Renal cortex interstitium (tissue), 15 donors: ENCODE measurements at places on chromosomes 6 and 20.

- DNase-seq: no peak
Measured at GRCh38 chr20:21262812-21263211, 40.3 kb upstream of the XRN2 start.

DNA sequence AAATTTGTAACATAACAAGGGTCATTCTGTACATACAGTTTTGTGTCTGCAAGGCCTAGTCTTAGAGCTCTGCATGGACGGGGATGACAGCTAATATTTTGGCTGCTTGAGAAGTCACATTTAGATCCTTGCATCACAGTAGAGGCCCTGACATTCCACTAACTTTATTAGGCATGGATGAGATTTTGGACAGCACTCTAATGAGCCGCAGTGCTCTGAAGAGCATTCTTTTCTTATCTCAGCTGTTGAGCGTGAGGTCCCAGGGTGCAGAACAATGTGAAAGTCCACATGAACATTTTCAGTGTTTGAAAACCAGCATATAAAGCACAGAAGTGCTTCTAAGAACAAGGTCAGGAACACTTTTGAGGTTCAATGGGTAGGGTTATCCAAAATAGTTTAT is 58.9 kb downstream of the IPCEF1 start:
- DNase-seq: no peak

DNA sequence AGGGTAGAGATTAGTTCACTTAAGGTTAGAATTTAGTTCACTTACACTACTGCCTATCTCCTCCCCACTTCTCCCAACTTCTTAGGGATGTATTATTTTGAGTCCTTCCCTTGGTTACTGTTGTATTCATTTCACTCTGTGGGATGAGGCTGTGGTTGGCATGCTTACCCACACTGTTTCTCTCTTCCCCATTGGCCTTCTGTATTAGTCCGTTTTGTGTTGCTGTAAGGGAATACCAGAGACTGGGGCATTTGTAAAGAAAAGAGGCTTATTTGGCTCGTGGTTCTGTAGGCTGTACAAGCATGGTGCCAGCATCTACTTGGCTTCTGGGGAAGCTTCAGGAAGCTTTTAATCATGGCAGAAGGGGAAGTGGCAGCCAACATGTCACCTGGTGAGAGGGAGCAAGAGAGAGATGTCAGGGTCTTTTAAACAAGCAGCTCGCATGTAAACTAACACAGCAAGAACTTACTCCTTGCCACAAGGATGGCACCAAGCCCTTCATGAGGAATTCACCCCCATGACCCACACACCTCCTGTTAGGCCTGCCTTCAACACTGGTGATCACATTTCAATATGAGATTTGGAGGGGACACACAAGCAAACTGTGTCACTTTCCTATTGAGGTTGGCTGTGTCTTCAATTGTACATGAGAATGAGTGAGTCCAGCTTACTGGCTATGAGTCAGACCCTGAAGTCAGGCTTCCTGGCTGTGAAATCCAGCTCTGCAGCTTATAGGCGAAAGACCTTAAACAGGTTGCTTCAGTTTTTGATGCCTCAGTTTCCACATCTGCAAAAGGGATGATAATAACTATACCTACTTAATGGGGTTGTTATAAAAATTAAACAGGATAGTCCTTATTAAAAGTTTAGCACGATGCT is 53.3 kb downstream of the SYNDIG1 start:
- no peak for DNase-seq

GRCh38 chr20:59782986-59783640 is 150.3 kb downstream of the SYCP2 start:
- peak; percentile 47 for DNase-seq

- DNase-seq: peak; percentile 57
Measured at GRCh38 chr6:31651602-31652191, 764 bp downstream of the BAG6 start.
